ENCODE measurements at places on chromosomes 2 and 18.
A peak's percentile ranks its signal among the peaks of the same experiment; 100 is the strongest.

DNA sequence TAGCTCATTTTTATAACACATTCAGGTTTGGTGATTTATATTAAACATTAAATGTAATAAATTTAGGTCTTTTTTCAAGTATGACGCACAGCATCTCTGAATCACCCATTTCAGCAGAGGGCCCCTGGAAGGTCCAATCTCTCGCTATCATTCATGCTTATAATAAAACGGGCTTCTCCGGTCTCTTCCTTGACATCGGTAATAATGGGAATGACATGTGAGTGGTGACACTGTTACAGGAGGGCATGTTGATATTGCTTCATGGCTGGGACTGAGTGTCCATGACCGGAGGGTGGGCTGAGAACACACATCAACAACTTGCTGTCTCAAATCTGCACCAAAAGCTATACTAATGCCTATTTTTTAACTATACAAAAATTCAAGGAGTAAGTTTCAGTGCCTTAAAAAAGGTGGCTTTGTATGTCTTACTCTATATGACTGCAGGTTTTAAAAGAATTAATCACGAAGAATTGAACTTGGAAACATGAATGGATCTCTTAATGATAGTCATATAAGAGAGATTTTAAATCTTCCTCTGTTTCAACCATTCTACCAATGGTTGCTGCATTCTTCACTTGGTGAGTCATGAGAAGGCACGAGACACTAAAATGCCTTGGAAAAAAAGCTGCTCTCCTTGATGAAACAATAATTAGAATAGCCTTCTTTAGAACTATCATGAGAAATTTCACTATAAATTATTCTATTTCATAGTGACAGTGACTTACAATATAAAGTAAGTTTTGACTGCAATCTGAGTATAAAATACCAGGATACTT is 101.9 kb upstream of the NRP2 start:
- no peak for DNase-seq

- DNase-seq: peak; percentile 74
Measured at GRCh38 chr2:130332271-130333073, 10.2 kb upstream of the IMP4 start.

DNA sequence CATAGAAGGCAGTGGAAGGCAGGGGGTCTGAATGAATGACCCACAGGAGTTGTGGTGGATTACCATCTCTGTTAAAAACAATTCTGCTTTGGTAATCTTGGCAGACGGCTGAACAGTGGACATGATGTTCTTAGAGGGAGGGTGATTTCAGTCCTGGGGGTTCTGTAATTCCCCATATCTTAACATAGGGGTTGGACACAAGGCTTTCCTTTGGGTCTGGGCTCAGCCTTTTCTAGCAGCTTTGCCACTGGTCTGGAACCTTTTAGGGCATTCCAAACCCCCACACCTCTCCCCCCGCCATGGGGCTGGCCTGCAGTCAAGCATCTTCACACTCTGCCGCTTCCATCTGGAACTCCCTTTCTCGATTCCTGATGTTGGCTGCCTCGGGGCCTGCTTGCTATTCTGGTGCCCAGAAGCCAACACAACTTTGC is 50.3 kb downstream of the RPL37A start:
- DNase-seq: no peak

DNA sequence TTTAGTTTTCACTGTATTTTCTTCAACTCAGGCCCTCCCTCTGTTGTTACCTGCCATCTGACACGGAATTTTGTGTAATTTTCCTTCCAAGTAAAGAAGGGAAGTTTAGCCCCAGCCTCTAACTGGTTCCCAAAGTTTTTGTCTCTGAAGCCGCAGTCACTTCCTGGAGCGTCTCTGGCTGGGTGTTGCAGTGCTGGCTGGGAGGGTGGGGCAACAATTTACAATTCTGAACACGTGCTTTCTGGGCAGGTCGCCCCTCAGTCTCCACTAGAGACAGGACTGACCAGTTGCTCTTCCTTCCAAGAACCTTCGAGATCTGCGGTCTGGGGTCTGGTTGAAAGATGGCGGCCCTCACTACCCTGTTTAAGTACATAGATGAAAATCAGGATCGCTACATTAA is 3.5 kb downstream of the CNDP2 start:
- DNase-seq: peak; percentile 53

- DNase-seq: no peak
Measured at GRCh38 chr2:186540941-186541340, 48.9 kb upstream of the ITGAV start.

- no peak for DNase-seq
Measured at GRCh38 chr2:219062081-219062480, 1.4 kb upstream of the IHH start.

DNA sequence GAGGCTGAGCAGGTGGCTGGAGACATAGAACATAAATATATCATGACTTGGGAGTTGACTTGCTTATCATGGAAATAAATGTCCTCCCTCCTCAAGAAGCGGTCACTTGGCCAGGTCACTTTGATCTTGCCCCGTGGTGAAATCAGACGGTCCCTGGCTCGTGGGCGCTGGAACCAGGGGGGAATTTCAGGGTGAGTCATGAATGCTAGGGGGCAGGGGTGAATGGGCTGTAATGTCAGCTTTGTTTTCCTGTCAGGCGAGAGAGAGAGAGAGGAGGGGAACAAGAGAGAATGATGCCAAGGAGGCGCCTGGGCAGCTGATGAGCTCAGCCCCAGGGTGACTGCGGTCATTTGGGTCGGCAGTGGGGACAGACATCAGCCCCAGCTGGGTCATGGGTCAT is 47.7 kb downstream of the RRM2 start:
- no peak for DNase-seq

DNA sequence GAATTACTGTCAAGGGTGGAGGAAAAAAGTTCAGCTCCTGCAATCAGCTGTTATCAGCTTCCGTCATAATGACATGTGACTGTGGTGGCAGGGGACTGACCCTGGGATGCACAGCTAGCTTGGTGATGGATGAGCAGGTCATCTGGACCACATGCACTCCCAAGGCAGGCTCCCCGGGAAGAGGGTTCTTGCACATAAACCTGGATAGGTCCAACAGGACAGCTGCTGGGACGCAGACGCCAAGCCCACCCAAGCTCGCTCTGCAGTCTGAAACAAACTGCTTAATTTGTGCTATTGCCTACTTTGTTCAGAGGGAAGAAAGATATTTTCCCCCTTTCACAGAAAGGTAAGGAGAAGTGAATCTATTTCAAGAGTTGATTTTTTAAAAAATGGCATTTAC is 30.2 kb downstream of the FAM178B start:
- no peak for DNase-seq

DNA sequence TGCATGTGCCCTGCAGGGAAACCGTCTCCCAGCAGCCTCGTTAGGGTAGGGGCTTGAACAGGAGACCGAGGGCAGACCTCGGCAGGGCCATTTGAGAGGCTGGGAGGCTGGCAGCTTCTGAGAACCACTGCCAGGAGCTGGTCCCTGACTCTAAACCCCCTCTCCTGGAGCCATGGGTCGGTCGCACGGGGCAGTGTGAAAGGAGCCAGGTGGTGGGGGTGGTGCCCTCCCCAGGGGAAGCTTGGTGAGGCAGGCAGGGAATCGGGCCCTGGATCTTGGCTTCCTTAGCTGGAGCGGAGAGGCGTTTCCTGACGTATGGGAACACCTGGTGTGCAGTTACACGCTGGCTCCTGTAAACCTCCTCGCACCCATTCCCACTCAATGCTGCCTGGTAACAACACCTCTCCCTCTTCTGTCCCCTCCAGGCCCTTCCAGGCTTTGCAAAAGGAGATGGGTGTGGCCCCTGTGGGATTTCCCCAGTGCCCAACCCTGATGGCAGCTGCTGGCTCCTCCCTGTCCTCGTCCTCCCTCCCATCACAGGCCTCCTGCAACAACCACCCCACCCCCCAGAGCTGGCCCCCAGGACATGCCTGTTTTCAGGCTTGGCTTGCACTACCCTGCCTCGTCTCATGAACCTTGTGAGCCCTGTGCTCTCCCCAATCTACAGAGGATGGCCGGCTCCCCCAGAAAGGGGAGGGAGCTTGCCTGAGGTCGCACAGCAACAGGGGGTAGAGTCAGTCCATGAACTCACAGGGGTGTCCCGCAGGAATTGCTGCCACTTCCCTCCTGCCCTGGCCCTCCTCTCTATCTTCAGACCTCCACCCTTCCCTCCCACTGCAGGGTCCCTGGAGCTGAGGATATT is 24.4 kb downstream of the ADRA2B start:
- DNase-seq: no peak

- DNase-seq: no peak
Measured at GRCh38 chr2:68463287-68463877, 3.7 kb downstream of the FBXO48 start.

DNA sequence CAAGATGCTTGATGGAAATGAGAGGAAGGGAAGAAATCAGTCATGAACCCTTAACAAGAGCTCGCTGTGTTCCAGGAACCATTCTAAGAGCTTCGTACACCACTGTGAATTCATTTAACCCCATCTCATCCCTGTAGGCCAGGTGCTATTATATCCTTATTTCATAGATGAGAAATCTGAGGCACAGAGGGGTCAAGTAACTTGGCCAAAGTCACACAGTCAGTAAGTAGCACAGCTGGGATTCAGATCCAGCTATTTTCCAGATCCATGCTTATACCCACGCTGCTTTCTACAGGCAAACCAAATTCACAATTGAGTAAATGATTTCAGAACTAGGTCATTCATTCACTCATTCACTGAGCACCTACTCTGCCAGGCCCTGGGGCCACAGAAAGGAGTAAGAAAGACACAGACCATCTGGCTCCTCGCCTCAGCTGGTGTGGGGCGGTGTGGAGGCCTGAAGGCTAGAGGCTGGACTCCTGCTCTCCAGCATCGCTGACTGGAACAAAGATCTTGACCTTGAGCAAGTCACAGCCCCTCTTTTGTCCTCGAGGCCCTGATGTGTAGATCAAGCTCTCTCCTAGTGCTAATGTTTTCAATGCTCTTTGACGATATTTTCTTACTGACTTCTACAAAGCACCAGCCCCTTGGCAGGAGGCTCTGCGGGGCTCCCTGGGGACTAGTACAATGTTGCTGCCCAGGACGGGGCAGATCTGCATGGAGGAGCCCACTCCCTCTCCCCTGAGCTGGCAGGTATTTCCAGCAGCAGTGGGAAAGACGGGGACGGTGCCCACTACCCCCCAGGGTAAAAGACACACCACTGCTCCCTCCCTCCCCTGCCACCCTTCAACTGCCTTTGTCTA is 26.5 kb downstream of the STEAP3 start:
- DNase-seq: no peak

DNA sequence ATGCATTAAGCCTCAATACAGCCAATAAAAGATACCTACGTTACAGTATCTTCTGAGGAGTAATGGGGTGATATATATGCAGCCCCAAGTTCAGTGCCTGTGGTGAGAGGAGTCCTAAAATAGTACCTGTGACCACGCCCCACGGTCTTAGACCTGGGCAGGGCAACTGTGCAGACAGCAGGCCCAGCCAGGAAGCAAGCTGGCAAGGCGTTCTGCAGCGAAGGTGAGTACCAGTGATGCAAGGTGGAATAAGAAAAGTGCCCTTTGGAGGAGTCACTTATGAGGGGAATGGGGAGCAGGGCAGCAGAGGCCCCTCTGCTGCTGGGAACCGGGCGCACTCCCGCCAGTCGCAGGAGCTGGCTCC is 12.7 kb upstream of the MAP3K2 start:
- peak; percentile 32 for DNase-seq

- DNase-seq: no peak
Measured at GRCh38 chr2:10056439-10056838, 13.1 kb downstream of the KLF11 start.

DNA sequence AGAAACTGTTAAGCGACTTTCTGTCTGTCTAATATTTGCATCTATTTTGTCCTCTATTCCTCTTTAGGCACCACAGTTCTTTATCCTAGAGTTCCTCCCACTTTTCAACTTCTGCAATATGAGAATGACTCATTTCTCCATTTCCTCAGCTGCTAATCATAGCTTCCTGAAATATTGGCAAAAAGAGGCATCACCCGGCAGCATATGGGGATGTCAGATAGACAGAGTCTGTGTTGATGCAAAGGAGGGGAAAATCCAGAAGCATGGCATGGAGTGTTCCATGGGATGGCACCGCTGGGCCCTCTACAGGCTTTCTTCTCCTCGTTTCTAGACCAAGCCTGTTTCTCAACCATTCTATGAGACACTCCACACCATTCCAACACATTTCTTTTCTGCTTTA is 93.4 kb downstream of the DOCK10 start:
- peak; percentile 32 for DNase-seq

GRCh38 chr2:42786561-42787345 is 5.6 kb downstream of the HAAO start:
- no peak for DNase-seq

DNA sequence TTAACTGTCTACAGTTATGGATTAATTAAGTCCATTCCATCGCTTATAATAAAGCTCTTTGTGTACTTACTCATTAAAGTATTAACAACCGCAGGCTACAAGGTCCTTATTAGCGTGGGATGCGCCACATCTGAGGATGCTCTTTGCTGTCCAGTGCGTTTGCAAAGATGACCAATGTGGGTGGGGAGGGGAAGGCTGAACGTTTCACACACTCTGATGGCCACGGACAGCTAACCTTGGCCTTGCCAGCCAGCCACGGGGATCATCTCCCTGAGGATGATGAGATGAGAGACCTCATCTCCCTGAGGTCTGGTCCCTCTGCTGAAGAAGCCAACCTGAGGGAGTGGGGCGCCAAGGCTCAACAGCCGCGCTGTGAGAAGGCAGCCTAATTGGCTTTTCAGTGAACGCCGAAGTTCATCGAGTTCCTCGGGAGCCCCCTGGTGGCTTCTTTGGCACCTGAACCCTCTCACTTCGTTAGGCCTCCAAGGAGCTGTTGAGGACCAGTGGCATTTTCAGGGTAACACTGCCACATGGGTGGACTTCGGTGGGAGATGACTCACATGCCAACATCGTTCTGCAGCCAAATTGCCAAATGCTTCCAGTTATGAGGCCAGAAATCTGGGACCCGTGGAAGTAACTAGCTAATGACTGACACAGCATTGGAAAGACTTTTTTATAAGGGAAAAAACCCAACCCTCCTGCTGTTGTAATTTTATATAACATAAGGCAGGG is 69.3 kb upstream of the SEC11C start:
- peak; percentile 49 for DNase-seq

GRCh38 chr2:44110444-44110843 is 58.2 kb upstream of the PPM1B start:
- DNase-seq: no peak

GRCh38 chr2:38444247-38444646 is 67.2 kb upstream of the ATL2 start:
- DNase-seq: peak; percentile 51

- no peak for DNase-seq
Measured at GRCh38 chr2:233994151-233994550, 56.4 kb upstream of the SPP2 start.

GRCh38 chr2:176370467-176371171 is 101.4 kb downstream of the MTX2 start:
- no peak for DNase-seq

- DNase-seq: no peak
Measured at GRCh38 chr2:230267059-230267458, 41.5 kb downstream of the SP140 start.

- DNase-seq: peak; percentile 18
Measured at GRCh38 chr2:44275927-44276303, 635 bp downstream of the SLC3A1 start.

Data from RWPE1 (cell line).